Endodermal cell (in vitro differentiated cells): ENCODE measurements at places on chromosomes 1 and 21. TPM values are rescaled to one million over a fixed set of nuclear protein-coding genes. Genes with fewer than 3 reads are reported as not detected.

DNA sequence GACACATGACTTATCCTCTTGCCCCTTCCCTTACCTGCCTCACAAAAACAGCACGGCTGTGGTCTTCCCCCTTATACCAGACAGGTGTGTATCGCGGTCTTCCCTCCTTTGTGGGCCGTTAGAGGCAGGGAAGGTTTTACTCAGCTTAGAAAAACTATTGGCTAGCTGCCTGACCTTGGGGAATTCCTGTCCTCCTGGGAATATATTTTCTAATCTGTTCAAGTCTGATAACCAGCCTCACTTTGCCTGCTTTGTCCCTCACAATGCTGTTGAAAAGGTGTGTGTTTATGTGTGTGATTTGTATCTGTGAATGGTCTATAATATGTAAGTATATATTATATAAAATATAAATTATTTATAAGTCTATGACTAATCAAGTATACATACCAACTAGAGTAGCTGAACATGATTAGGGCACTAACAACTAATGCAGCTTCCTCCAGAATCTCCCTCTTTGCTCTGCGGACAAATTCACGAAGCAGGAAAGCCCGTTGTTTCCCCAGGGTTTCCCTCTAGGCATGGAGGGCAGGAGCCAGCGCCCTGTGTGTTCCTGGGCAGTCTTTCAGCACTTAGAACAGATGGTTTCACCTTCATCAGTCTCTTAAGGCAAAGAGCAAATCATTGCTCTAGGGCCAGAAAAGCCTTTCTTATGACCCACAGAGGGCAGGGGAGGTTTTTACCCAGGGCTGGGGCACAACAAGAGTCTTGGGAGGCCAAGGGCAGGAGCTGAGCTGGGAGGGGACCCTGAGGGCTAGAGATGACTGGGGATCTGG is 25.6 kb downstream of the SLC26A9 start:
- DNase-seq = peak; percentile 39

- DNase-seq = no peak
Measured at GRCh38 chr1:31483012-31483946, 70.3 kb downstream of the SERINC2 start.

GRCh38 chr1:92459871-92460320 is 26.8 kb downstream of the GFI1 start:
- DNase-seq = no peak

Gene ADAMTS4
- total RNA-seq = 3.4 to 9.6 TPM (median 8.2 TPM) in 3 replicates

- no peak for DNase-seq
Measured at GRCh38 chr1:56586502-56586901, 7.1 kb upstream of the PLPP3 start.
